Progenitor cell of endocrine pancreas (in vitro differentiated cells): ENCODE measurements at places on chromosomes 7 and 10. TPM values are rescaled to one million over a fixed set of nuclear protein-coding genes. Genes with fewer than 3 reads are reported as not detected.

Gene FAM237B
- not detected in 2 replicates for total RNA-seq

Gene RTKN2
- total RNA-seq = 12.8 and 13.2 TPM in 2 replicates

Gene ACTR3C
- total RNA-seq = 2.3 and 3.3 TPM in 2 replicates

Gene UROS
- total RNA-seq = 45.0 and 47.8 TPM in 2 replicates

DNA sequence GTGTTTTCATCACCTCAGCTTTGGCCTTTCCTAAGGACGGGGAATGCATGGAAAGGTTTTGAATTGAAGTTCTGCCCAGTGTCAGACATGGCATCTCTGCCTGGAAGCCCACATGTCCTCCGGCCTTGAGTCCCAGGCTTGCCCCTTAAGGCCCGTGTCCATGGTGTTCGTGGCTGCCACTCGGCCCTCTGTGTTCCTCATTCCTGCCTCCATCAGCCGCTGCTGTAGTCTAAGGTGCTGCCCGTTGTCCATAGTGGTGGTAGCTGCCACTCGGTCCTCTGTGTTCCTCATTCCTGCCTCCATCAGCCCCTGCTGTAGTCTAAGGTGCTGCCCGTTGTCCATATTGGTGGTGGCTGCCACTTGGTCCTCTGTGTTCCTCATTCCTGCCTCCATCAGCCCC is 180.7 kb upstream of the SHH start:
- no peak for DNase-seq

Gene RAPGEF5
- total RNA-seq = 9.7 and 9.9 TPM in 2 replicates

DNA sequence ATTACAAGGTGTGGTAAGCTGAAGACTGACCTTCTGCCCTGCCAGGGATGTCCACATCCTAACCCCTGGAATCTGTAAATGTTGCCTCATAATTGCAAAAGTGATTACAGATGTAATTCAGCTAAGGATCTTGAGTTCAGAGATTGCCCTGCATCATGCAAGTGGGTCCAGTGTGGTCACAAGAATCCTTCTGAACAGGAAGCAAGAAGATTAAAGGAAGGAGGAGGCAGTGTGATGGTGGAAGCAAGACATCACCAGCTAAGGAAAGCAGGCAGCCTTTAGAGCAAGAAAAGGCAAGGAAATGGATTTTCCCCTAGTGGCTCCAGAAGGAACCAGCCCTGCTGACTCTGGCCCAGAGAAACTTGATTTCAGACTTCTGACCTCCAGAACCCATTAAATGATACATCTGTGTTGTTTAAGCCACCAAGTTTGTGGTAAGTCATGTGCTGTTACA is 78.1 kb downstream of the USP6NL start:
- DNase-seq = no peak

DNA sequence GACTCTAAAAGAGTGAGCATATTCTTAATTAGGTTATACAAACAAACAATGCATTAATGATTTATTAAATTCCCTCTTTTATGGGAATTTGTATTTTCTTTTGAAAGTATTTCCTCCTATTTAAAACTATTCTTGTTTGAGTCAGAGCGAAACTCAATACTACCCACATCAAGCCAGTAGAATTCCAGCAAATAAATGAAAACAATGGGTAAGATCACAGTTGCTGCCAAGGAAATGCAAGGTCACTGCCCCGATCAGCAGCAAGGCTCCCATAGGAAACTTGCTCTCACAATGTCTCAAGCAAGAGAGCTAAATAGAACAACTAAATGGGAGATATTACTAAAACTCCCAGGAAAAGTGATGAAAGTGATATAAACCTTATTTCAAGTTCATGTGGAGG is 206.3 kb downstream of the THSD7A start:
- DNase-seq = no peak

DNA sequence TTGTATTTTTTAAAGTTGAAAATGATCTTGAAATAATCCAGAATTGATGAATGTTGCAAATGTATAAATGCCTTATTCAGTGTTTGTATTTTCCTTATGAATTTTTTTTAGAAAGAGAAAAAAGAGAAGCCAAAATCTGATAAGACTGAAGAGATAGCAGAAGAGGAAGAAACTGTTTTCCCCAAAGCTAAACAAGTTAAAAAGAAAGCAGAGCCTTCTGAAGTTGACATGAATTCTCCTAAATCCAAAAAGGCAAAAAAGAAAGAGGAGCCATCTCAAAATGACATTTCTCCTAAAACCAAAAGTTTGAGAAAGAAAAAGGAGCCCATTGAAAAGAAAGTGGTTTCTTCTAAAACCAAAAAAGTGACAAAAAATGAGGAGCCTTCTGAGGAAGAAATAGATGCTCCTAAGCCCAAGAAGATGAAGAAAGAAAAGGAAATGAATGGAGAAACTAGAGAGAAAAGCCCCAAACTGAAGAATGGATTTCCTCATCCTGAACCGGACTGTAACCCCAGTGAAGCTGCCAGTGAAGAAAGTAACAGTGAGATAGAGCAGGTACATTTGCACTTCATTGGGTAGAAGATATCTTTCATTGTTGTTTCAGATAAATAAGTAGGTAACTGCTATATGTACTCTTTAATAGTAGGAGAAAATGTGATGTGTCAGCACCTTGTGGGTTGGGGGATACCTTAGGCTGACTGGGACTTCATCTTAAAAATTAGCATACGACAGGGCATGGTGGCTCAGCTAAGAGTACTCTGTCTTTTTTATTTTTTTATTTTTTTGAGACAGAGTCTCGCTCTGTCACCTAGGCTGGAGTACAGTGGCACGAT is 3.9 kb downstream of the DDX21 start:
- DNase-seq = no peak

Gene RBM20
- 1.5 and 2.7 TPM in 2 replicates for total RNA-seq

DNA sequence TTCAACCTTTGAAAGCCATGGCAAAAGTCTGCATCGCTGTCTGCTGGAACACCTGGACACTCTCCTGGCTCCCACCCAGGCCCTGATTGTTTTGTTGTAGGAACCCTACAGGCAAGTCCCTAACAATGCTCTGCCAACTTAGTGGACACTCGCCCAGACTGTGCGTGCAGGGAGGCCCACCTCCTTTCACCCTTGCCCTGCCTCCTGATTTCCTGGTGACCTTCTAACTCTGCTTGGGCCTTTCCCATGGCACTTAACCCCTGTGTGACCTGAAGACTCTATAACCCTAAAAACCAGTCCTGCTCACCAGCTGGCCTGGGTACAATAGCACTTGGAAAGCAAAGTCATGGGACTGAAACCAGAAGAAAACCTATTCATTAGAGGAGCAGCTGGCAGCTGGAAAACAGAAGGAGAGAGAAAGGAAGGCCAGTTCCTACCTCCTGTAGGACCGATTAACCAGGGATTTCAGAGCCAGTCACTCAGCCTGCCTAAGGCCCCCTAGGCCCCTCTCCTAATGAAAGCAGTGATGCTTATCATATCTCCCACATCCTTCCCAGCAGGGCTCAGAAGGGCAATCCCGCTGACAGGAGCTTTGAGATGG is 82.7 kb upstream of the KMT2E start:
- DNase-seq = no peak

Gene NCOA4
- 84.0 and 88.3 TPM in 2 replicates for total RNA-seq

Gene TET1
- total RNA-seq = 36.2 and 37.3 TPM in 2 replicates

Gene POLR1F
- 11.1 and 14.1 TPM in 2 replicates for total RNA-seq

DNA sequence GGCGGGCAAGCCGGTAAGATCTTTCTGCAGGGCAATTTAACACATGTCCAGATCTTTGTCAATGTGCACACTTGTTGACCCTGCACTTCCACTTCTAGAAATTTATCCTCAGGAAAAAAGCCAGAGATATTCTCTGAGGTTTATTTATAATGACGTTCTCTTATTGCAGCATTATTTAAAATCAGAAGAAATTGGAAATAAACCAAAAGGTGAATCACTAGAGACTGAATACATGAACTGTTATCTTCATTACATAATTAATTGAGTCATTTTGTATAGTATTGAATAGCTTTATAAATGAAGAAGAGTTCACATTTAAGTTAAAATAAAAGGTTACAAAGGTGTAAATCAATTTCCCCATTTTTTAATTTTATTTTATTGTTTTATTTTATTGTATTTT is 16.3 kb upstream of the SAR1A start:
- no peak for DNase-seq

Gene RGR
- not detected in 2 replicates for total RNA-seq

GRCh38 chr7:123190109-123190831 is 9.5 kb downstream of the SLC13A1 start:
- DNase-seq = no peak

DNA sequence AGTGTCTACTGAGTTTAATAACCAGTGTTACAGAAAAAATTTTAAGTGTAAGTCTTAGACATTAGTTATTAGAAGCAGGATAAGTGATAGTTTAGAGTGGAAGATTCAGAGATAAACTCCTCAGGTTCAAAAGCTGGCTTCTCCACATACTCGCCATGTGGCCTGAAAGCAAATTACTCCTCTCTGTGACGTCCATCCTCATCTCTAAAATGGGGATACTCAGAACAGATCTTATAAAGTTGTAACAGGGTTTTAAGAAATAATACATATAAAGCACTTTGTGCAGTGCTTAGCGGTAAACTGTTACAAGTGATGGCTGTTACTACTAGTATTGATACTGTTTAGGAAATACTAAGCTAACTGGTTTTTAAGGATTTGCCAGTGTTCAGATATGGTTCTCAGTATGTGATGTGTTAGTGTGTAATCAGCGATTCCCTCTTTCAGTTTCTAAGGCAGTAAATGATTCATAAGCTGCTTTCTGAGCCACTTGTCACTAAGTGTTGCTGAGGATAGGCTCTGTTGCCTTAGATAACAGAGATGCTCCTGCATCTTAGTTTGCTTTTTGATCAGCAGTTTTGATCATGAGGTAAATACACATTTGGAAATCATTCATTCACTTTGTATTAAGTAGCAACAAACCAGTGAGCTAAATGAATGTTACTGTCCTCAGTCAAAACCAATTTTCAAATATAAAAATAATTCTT is 58.7 kb downstream of the CYP51A1 start:
- no peak for DNase-seq

DNA sequence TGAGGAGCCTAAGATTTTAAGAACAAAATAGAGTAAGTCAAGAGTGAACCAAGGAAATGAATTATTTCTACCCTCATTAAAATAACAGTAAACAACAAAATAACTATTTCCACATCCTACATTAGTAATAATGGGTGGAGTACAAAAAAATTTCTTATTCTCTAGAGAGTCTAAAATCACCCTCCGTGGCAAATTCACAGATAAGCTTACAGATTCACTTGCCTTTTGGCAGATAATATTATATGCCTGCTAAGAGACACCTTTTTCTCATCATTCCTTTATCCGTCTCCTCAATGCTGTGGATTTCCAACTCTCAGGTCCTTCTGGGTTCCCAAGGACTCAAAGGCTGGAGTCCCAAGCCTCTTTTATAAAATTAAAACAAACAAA is 2.2 kb upstream of the EPC1 start:
- no peak for DNase-seq

Gene UTF1
- total RNA-seq = not detected in 2 replicates

DNA sequence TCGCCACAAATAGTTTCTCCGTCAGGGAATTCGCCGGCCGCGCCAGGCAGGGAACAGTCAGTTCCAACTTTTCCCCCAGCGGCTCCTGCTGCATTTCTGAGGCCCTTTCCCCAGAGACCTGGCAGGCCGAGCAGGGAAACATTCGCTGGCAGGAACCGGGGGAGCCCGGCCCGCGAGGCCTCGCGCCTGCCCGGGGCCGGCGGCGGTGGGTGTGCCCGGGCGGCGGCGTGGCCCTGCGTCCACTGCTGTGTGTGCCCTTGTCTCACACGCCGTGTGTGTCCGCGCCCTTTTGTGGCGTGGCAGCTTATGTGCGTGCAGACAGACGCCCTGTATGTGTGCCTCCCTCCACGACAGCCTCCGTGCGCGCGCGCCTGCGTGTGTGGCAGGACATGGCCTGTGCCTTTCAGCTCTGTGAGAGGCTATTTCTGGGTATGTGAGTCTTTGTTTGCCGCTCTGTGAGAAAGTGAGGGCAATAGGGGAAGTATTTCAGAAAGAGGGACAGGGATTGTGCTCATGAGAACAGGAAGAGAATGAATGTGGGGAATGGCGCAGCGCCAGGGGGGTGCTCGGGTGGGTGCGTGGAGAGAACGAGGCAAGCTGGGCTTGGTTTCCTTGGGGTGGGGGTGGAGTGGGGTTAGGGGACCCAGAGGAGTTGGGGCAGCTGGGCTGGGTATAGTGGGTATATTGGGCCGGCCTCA is 689 bp upstream of the SMARCD3 start:
- DNase-seq = no peak

Gene EN2
- total RNA-seq = not detected in 2 replicates

GRCh38 chr10:29908962-29909361 is 150.4 kb downstream of the JCAD start:
- DNase-seq = no peak
